ENCODE measurements at places on chromosomes 5 and 9.
A peak's percentile ranks its signal among the peaks of the same experiment; 100 is the strongest.

DNA sequence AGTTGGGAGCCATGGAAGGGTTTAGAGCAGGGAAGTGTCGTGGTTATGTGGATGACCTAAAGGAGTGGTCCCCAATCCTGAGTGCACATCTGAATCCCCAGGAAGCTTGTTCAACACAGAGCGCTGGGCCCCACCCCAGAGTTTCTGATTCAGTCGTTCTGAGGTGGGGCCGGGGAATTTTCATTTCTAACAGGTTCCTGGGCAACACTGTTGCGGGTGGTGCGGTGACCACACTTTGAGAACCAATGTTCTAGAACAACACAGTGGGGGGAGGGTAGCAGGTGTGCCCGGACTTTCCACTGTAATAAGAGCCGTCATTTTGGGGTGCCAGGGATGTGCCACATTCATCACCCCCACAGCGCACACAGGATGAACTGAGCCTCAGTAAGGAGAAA lies 39.3 kb downstream of the DUSP1 start:
- no peak for DNase-seq

DNA sequence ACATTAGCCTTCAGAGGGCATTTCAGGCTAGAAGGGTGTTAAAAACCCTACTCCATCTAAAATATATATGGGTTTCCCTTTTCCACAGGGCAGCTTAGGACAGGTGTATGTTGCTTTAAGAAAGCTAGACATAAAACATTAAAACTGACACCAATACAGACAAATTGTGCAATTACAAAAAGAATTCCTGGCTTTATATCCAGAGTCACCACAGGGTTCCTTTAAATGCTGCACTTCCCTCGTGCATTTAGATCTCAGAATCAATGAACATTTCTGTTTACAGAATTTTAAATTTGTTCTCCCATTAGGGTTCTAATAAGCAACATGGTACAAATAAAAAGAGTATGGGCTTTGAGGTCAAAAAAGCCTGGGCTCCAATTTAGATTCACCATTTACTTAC lies 170.2 kb downstream of the MAPKAP1 start:
- DNase-seq, result no peak

GRCh38 chr9:27527702-27528075 lies 1.9 kb downstream of the MOB3B start:
- DNase-seq, result no peak

- no peak for DNase-seq
Observed at GRCh38 chr9:114076237-114077161, 1.6 kb downstream of the AMBP start.

DNA sequence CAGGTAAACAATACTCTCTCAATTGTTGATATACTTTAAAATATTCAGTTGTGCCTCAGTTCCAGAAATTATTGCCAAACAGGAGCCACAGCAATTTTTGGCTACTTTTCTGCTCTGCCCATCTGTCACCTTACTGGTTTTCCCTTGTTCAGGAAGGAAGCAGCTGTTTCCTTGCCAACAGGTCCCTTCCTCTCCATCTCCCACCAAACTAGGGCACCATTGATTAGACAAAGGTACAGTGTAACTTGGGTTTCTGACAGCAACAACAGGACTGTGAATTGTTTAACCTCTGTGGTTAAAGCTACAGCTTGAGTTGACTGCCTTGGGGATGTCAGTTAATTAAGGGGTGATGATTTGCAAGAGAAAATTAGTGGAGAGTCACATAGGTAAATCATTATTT lies 76.9 kb downstream of the PIP5K1B start:
- DNase-seq, result no peak

GRCh38 chr9:71025201-71025600 lies 96.2 kb downstream of the TRPM3 start:
- DNase-seq, result no peak

- no peak for DNase-seq
Observed at GRCh38 chr5:80070338-80071056, 35.3 kb downstream of the THBS4 start.

GRCh38 chr9:16276866-16277265 lies 593.6 kb downstream of the BNC2 start:
- DNase-seq, result no peak

DNA sequence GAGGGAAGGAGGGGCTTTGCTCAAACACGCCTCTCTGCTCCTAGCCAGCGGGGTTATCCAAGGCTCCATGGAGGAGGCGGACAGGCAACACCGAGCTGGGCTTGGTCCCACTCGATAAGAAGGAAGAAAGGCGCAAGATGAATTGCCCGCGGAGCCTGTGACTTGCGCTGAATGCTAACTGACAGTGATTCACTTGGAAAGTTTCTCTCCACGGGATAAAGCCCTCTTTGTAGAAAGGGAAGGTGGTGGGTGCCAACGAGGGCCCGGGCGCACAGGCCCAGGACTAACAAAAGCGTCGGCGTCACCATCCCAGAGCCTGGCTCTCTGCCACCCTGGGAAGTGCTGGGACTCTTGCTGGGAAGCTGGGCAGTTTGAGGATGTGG lies 76.0 kb downstream of the VAV2 start:
- no peak for DNase-seq

DNA sequence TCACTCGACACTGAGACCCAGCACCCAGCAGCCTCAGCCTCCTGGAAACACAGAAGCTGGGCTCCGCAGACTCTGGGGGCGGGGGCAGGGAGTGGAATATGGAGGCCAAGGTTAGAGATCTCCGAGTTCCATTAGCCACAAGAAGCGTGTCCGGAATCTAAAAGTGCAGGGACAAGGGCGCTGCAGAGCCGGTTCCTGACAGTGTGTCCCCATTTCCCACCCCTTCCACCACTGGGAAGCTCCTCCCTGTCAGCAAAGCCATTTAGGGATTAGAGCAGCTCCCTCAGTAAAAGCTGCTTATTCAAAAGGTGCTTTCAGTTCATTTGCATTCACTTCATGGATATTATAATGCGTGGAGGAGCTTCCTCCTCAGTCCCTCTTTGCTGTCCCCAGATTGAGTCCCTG lies 74.1 kb upstream of the HSPA9 start:
- DNase-seq, result no peak

DNA sequence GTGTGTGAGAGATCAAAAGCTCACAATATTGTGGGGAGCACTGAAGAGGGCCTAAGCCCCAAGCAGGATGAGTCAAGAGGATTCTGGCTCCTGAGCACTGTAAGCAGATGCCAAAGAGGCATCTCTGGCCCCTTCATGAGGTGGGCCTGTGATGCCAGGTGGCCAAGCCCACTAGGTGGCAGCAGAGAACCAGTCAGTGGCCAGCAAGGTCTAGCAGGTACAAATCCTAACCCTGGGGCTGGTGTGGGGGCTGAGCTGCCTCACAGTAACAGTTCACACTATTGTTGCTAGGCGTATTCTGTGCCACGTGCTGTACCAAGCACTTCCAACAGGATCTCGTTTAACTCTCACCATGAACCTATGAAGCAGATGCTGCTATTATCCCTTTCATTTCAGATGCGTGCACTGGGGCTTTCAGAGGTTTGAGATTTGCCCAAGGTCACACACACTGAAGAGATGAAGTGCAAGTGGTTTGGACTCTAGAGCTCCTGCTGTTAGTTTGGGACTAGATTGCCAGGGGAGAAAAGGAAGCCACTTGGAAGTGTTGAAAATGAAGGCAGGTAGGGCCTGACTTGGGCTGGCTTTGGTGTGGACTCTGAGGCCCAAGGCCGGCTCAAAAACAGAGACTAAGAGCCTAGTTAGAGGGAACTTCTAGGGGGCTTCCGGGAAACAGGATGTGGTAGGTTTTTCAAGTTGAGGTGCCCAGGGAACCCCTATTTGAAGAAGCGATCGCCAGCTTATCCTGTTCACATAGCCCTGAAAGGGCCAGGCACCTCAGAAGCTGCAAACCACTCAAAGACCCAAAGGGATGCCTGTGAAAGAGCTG lies 4.4 kb upstream of the MLANA start:
- DNase-seq, result peak; percentile 65

GRCh38 chr9:135181336-135181735 lies 93.9 kb downstream of the OLFM1 start:
- DNase-seq, result no peak

DNA sequence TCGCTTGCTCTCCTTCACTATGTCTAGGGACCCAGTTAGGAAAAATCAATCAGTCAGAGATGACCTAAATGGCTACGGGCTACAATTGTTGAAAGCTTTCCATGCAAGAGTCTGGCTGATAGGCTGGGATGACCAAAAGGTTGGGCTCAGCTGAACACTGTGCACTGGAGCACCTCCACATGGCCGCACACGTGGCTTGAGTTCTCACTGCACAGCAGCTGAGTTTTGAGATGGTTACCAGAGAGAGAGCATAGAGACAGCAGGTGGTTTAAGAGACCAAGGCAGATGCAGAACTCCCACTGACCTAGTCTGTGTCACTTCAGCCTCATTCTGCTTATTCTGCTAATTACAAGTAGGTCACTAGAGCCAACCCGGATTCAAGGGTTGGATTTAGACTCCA lies 2354.8 kb upstream of the C9orf72 start:
- DNase-seq, result no peak

GRCh38 chr5:90601468-90601867 lies 42.9 kb downstream of the ADGRV1 start:
- no peak for DNase-seq

DNA sequence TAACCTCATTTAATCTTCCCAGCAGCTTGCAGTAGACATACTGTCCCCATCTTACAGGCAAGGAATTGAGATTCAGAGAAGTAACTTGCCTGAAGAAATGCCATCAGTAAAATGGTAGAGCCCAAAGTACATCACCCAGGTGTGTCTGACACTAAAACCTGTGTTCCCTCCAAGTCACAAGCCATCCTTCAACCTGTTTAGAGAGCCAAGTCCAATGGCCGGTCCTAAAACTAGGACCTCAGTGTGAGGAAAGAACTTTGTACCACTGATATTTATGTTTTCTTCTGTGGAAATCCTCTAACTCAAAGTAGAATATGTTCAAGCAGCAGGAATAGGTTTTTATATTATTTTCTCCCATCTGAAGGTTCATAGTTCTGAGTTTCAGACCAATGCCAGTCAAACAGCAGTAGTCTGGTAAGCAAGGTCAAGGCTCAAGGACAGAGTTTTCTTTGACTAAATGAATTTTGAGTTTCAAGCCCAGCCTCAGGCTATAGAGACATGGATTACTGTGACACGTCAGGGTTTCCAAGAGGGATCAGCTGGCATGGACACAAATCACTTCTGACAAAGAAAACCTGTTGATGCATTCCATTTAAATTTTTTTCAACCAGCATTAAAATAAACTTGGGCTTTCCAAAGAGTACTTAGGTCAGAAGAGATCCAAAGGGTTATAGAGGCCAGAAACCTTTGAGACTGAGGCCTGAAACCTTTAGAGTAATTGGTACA lies 80.9 kb upstream of the PLPP6 start:
- DNase-seq, result no peak

DNA sequence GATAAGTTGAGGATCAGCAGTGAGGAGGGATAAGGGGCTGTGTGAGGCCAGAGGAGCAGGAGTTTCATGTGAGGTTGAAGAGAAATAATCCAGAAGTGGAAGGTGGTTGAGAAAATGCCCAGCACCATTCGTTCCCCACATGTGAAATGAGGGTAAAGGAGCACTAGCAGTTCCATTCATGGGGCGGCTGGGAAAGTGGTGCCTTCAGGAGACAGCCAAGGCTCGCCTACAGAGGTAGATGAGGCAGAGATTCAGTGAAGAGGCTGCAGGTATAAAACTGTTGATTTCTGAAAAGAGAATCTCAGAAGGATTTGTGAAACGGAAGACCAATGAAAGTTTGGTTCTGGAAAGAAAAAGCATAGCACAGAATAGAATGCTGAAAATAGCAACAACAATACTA lies 272.6 kb downstream of the MSX2 start:
- no peak for DNase-seq

DNA sequence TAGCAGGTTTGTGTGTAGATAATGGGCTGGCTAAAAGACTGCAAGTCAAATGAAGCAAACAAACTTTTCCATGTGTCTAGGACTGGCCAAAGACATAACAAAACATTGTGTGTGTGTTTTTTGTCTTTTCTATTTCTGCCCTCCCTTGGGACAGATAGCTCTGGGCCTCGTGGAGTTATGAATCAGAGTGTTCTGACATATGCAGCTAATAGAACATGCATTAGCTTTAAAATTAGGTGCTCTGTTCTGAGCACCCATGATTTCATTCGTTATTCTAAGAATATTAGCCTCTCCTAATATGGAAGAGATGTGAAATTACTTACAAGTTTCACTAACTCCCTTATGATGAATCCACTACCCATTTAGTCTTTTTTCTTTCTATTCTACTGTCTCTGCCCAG lies 367.3 kb upstream of the PAPPA start:
- DNase-seq, result peak; percentile 35

GRCh38 chr5:74243634-74244033 lies 396.9 kb downstream of the ENC1 start:
- DNase-seq, result no peak

DNA sequence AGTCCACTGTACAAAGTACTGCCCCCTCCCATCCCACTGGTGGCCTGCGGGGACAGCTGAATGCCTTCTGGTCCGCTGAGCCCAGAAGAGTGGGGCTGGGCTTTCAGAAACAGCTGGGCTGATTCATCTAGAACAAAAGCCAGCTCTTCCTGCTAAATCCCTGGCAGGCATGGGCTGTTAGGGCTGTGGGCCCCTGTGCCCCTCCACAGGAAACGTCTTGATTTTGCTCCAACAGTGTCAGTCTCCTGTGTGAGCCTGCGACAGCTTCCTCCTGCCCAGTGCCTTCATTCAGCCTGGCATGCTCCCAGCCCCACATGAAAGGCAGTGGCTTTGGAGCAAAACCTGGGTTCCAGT lies 6.9 kb upstream of the GSN start:
- no peak for DNase-seq

DNA sequence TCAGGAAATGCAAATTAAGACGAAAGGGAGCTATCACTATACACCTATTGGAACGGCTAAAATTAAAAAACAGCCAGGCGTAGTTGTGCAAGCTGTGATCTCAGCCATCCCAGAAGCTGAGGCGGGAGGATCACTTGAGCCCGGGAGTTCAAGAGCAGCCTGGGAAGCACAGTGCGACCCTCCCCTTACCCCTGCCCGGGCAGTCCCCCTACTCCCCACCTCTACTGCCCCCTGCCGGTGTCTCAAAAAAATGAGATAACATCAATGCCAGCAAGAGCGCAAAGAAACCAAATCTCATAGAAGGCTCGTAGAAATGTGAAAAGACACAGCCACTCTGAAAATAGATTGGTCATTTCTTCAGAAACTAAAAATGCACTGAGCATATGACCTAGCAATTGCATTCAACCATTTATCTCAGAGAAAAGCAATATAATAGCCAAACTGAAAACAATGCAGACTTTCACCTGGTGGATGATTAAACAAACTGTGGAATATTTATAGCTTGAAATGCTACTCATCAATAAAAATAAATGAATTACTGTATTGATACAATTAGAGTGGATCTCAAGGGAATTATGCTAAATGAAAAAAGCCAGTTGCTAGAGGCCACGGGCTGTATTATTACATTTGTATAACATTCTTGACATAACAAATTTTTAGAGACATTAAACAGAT lies 20.6 kb downstream of the OR2V2 start:
- DNase-seq, result no peak

- no peak for DNase-seq
Observed at GRCh38 chr5:181235689-181236366, 7.9 kb downstream of the RACK1 start.
